ENCODE measurements at places on chromosomes 11 and 22.

DNA sequence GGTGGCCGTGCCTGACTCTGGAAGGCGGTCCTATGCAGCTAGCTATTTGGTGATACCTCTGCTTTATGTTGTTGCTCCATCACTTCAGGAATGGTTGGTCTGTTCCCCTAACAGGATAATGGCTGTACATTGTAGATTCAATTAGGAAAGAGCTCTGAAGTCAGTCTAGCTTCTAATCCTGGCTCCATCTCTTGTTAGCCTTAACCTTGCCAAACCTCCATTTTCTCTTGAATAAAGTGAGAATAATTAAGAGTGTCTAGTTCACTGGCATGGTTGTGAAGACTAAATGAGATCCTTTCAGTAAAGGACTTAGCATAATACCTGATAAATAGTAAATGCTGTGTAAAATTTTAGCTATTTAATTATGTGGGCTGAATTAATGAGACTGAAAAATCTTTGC lies 262.5 kb upstream of the ARHGAP20 start:
- no peak for DNase-seq

DNA sequence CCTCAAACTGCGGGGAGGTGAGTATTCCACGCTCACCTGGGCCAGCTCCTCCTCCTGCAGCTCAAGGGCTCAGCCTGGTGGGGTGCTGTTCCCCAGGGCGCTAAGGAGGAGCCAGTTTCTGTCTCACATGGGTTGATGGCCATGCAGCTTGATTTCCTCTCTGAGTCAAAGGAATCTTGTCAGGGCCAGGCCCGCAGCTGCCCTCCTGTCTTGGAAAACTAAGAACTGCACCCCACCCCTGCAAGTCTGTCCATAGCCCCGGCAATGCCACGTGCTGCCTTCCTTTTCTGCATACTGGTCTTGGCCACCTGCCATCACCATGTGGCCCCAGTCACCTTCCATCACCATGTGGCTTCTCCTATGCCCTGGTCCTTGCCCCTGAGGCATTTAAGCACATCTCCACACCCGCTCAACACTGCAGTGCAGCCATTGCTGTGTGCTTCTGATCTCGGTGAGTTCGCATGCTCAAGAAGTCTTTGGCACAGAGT lies 35.2 kb upstream of the CLDN5 start:
- no peak for DNase-seq

- DNase-seq, result no peak
Observed at GRCh38 chr11:121466063-121466794, 13.5 kb upstream of the SORL1-AS1 start.

DNA sequence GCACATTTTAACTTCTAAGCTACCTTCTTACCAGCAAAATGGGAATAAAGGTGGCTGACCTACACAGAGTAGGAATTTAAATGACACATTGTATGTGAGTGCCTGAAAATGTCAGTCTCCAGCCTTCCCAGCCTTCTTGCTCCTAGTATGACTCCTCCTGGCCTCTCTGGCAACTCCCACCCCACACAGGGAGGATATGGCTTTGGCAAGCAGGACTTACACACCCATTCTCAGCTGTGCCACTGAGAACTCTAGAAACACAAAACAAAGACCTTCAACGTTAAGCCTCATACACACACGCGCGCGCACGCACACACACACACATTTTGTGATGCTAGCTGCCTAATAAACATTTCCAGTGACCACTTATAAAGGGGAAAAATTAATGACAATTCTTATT lies 65.8 kb downstream of the PACSIN2 start:
- no peak for DNase-seq

DNA sequence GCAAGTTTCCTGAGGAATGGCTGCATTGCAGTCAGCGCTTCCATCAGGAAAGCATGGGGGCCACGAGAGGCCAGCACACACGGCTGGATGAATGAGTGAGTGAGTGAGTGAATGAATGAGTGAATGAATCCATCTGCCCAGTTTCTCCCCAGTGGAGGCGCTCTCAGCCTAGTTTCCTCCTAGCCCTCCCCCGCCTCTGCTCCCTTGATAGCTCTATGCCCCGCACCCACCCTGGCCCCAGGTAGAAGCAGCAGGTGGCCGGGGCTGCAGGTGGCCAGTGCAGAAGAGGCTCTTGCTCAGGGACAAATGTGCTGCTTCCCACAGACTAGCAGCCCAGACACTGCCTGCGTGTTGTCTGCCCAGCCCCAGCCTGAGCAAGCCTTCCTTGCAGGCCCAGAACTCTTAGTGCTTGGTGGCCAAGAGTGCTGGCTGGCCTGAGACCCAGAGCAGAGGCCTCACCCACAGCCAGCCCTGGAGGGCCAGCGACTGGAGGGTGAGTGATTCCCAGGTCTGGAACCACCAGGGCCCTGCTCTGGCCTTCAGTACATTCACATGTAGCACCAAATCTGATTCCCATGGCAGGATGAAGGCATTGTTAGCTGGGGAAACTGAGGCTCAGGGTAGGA lies 31.1 kb upstream of the PDGFB start:
- DNase-seq, result no peak

DNA sequence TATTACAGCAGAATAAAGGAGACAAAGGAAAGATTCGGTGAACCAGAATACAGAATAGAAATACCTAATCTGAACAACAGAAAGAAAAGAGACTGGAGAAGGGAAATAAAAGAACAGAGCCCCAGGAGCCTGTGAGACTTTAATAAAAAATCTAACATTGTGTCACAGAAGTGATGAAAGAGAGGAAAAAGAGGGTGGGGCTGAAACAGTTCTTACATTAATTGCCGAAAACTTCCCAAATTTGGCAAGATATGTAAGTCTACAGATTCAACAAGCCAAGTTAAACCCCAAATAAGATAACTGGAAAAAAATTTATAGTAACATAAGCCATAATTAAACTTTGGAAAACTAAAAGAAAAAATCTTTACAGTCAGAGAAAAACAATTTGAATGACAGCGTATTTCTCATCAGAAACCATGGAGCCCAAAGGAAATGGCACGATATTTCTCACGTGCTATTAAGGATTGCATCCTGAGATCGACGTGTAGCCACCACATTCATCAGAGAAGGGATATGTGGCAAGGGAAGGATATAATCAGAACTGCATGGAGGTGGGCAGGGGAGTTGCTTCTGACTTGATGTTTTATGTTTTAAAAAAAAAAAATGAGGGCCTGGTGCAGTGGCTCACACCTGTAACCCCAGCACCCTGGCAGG lies 73.9 kb downstream of the SGSM3 start:
- no peak for DNase-seq

GRCh38 chr11:737366-737765 lies 9.9 kb upstream of the TALDO1 start:
- DNase-seq, result no peak

DNA sequence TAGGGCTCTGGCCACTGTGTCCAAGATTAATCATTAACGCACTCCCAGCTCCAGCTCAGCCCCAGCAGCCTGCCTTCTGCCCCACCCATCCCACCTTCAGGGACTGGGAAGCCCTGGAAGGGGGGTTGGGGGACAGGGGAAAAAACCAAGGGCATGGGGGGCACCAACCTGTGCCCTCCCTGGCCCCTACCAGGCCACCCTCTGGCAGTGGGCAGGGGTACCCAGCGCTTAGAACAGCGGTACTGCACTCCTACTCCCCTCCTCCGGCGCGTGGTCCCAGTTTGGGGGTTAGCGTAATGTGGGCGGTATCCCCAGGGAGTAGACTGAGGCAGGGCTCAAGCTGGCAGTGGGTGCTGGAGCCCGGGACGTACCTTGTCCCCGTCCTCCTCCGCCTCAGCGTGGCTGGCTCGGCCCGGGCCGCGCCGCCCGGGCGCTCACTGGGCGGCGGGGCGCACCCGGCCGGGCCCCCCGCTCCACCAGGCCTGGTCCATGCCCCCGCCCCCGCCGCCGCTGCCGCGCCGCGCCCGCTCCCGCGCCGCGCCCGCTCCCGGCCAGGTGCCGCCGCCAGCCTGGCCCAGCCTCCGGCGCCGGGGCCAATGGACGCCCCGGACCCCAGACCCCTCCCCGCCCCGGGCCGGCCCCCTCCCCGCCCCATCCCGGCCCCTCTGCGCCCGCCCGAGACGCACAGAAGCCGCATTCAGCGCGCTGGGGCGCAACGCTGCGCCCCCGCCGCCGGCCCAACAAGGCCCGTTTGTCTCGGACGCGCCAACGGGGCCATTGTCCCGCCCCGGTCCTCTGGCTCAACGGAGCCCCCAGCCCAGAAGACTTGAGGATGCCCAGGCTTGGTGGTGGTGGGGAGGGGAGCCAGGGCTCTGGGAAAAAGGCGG lies at the start of gene GAL3ST1:
TSS of gene GAL3ST1 (minus strand) at position 571 of the 887 bp plus-strand sequence. CDS start 17,273 bp downstream, outside the sequence.
- no peak for DNase-seq

DNA sequence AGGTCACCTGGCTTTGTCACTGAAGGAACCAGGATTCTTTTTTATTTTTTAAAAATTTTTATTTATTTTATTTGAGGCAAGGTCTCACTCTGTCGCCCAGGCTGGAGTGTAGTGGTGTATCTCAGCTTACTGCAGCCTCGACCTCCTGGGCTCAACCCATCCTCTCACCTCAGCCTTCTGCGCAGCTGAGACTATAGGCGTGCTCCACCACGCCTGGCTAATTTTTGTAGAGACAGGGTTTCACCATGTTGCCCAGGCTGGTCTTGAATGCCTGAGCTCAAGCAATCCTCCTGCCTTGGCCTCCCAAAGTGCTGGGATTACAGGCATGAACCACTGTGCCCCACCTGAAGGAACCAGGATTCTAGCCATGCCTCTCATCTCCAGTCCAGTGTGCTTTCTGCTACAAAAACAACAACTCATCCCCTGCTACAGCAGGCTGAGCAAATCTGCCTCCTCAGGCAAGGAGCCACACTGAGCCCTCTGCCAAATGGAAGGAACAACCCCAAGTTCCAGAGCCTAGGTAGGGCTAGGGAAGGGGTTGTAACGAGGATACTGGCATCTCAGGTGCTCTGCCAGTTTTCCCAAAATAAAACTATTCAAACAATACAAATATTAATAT lies 2.6 kb upstream of the PEX26 start:
- DNase-seq, result no peak

- peak; percentile 98 for DNase-seq
Observed at GRCh38 chr11:65546217-65546958, 11.8 kb downstream of the LTBP3 start.

GRCh38 chr22:46149512-46150033 lies 753 bp upstream of the PPARA start:
- no peak for DNase-seq

DNA sequence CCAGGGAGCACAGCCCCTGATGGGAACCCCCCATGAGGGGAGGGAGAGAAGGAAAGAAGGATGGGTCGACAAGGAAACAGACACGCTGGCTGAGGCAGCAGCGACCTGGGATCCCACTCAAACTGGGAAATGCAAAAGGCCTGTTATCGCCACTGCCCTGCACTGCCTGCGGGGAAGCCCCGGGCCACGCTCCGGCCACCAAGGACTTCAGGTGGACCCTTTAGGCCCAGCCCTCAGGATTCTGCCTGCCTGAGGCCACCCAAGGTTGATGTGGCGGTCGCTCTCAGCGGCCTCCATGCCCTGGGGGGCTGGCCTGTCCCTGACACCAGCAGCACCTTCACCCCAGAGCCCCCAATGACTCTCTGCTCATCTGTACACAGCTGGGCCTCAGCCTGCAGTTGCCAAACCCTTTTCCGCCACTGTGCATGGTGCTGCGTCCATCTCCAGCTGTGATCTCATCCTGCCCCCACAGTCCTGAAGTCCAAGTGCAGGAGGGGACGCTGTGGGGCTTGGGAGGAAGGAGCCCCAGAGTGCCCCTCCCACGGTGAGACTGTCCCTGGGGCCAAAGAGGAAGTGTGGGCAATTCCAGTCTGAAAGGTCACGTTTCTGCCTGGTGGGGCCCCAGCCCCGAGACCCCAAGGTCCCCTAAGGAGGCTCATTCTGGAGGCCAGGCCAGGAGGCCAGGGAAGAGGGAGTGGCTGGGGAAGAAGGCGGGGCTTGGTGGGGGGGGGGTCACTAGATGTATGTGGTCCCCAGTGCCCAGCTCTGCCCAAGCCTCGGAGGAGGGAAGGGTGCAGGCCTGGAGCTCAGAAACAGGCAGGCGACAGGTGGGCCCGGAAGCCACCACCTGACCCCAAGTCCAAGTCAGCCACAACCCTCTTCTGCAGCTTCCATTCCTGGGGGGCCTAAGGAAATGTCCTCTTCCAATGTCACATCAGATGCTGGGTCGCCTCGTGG lies 31.6 kb downstream of the OSBPL5 start:
- DNase-seq, result no peak

DNA sequence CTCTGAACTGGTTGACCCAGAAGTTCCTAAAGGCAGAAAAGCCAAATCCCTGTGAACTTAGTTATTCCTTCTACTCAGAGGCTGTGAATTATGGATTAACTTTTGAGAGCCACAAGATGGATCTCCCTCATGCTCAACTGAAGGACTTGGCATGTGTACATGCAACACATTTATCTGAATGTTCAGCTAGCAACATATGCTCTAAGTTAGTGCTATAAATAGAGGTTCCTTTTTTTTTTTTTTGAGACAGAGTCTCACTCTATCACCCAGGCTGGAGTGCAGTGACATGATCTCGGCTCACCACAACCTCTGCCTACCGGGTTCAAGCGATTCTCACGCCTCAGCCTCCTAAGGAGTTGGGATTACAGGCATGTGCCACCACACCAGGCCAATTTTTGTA lies 40.1 kb downstream of the EIF4ENIF1 start:
- no peak for DNase-seq

- DNase-seq, result no peak
Observed at GRCh38 chr11:76088511-76088910, 117.8 kb downstream of the WNT11 start.

DNA sequence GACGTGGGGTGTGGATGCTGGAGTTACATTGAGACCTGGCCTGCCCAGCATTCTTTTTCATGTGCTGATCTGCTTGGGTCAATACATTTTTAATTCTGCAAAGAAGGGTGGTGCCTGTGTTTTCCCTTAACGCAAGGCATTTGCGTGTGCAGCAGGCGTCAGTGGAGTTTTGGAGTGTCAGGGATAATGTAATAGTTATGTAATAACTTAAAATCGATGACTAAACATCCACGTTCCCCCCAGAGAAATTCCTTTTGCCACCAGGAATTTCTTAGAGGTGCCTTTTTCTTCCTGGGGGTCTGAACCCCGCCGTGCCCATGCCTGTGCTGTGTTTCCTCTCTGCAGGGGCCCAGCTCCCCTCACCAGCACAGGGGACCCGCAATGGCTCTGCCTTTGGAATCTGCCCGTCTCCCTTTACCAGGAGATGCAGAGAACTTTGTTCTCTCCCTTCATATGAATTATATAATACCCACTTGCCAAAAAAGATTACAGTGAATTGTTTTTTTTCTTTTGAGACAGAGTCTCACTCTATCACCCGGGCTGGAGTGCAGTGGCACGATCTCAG lies 62.6 kb downstream of the TBC1D22A start:
- no peak for DNase-seq
